ENCODE measurements at places on chromosomes 3 and 15.

GRCh38 chr3:30894521-30895251 lies at the start of gene GADL1:
Gene GADL1, minus strand, starts transcription at chr3:30894661. Its CDS starts 47 bp downstream, at chr3:30894614.
- no peak for DNase-seq

- DNase-seq, result no peak
Observed at GRCh38 chr15:31285772-31286261, 40.8 kb upstream of the KLF13 start.

GRCh38 chr15:74178326-74179100 lies 5.0 kb downstream of the ISLR start:
- no peak for DNase-seq

DNA sequence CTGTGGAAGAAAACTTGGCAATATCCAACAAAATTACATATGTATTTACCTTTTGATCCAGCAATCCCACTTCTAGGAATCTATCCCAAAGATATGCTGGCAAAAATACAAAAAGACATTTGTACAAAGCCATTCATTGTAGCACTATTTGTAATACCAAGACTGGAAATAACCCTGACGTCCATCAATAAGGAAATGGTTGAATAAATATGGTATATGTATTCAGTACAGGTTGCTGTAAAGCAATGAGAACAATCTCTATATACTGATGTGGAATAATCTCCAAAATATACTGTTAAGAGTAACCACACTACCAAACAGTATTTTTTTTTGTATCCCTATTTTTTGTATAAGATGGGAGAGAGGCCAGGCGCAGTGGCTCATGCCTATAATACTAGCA lies 64.8 kb upstream of the STIMATE start:
- DNase-seq, result no peak

GRCh38 chr3:59422312-59422711 lies 372.5 kb upstream of the CFAP20DC start:
- DNase-seq, result no peak

GRCh38 chr15:63528138-63528659 lies 23.8 kb downstream of the USP3 start:
- no peak for DNase-seq

DNA sequence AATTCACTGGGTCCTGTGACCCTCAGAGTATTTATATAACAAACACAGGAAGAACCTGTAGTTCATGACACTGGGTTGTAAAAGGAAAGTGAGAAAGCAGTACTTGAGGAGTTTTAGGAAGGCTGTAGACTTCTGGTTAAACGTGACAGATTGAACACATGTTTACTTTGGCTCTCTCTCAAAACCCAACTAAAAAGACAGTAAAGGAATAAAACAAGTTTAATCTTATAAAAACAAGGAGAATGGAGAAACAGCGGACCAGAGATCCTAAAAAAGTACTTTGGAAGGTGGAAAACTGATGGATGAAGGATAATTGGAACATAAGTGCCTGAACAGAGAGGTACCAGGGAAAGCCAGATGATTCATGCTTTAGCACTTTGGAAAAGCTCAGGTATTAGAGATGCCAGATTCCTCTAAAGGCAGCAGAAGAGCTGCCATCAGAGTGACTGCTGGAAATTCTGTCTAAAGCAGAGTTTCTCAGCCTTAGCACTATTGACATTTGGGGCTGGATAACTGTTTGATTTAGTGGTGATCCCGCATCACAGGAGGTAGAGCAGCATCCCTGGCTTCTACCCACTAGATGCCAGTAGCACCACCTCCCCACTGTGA lies 182.9 kb upstream of the RORA start:
- no peak for DNase-seq

GRCh38 chr3:41900265-41900664 lies 61.6 kb downstream of the ULK4 start:
- DNase-seq, result no peak

DNA sequence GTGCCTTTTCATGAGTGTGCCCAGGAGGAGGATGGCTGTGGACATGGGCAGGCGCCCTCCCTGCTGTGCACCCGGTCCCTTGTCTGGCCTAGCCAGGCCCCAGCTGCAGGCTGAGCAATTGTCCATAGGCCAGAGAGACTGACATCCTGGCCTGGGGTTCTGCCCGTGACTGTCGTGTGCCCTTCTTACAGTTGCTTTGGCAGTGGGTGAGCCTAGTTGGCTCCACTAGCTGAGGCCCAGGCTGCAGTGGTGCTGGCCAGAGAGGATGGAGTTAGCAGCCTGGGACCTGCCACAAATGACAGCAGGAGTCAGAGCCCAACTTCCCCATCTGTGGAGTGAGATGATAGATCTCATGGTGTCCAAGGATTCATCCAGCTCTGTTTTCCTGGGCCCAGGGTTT lies 9.0 kb upstream of the CHRNB4 start:
- no peak for DNase-seq

DNA sequence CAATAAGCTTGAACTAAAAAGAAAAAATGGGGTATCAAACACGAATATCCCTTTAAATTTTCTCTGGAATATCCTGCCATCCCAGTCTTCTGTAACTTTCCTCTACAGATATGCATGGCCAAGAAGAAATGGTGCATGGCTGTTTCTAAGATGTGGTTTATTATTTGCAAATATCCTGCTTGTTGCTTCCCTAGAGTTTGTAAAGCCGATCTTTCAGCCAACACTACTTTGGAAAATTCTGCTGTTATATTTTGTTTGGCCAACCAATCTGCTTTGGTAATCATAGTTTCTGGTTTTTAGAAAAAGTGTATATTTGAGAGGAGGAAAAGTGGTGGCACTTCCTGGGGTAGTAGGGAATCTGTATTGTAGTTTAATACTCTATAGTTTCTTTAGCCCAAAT lies 13.9 kb downstream of the PHLDB2 start:
- DNase-seq, result no peak

DNA sequence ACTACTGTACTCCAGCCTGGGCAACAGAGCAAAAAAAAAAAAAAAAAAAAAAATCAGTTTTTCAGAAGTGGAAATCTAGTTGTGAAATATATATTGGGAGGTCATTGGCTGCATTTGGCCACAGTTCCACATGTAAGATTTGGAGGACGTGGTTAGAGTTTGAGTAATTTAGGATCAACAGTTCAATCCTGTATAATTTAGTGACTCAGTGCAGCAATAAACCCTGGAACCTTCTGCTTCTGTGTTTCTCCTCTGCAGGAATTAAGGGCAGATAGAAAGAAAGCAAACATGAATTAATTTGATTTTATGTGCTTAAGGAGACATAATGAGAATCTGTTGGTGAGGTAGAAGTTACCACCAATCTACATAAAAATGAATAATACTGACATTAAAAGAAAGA lies 347.0 kb downstream of the PTPRG start:
- no peak for DNase-seq

DNA sequence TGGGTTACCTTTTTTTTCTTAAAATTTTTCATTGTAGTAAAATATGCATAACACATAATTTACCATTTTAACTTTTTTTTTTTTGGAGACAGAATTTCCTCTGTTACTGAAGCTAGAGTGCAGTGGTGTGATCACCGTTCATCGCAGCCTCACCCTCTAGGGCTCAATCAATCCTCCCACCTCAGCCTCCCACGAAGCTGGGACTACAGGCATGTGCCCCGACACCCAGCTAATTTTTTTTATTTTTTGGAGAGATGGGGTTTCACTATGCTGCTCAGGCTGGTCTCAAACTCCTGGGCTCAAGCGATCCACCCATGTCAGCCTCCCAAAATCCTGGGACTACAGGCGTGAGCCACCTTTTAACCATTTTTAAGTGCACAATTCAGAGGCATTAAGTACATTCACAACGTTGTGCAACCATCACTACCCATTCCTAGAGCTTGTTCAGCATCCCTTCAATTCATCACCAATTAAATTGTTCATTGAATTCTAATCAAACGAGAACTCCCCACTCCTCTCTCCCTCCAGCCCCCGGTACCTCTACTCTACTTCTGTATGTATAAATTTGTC lies 44.6 kb downstream of the BHLHE40 start:
- no peak for DNase-seq

GRCh38 chr3:129722527-129722926 lies 116.1 kb upstream of the PLXND1 start:
- no peak for DNase-seq

- DNase-seq, result no peak
Observed at GRCh38 chr15:40990080-40990479, 36.8 kb downstream of the CHAC1 start.

DNA sequence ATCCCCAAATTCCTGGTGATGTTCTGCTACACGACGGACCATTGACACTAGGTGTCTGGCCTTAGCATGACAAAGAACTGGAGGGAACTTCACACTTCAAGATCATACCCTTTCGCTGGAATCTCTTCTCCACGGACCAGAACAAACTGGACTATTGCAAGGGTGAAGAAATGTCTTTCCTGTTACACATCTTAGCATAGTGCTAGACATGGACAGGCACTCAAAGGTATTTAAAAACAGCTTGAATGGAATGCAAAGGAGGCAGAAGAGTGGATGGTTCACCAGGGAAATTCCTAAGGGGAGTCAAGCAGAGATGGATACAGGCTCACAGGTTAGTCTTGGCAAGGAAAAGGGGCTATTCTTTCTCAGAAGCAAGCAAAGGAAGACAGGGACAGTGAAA lies 33.5 kb upstream of the PDZRN3 start:
- DNase-seq, result no peak

Measured in activated effector memory CD4-positive, alpha-beta T cell treated with Interleukin-2 at 50 U/mL for 16 hours (primary cell).